Cortex of kidney (tissue), 1 donor: ENCODE measurements at places on chromosomes 6 and 20.

- no peak for DNase-seq
Measured at GRCh38 chr20:33881989-33882388, 70.8 kb downstream of the CHMP4B start.

- DNase-seq: no peak
Measured at GRCh38 chr6:14222956-14223355, 105.4 kb downstream of the CD83 start.

- no peak for DNase-seq
Measured at GRCh38 chr6:33672808-33673207, 38.7 kb downstream of the UQCC2 start.

- no peak for DNase-seq
Measured at GRCh38 chr20:31560094-31560745, 44.9 kb upstream of the ID1 start.

DNA sequence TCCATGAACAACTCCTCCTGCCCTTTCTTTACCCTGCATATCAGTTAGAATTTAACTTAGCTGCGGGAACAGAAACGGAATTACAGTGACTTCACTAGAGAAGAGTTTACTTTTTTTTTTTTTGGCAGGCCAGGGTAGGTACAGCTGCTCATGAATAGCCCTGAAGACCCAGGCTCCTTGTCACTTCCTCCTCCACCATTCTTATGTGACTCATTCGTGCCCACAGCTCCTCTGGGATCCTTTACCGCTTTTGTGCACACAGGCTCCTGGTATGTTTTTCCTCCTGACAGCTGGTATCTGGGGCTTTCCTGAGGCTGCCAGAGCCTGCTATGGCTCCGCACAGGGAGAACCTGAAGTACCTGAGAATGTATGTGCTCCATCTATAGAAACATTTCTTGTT lies 3.9 kb upstream of the KCNS1 start:
- no peak for DNase-seq

GRCh38 chr20:62922451-62922921 lies 3.8 kb downstream of the DIDO1 start:
- DNase-seq: no peak

DNA sequence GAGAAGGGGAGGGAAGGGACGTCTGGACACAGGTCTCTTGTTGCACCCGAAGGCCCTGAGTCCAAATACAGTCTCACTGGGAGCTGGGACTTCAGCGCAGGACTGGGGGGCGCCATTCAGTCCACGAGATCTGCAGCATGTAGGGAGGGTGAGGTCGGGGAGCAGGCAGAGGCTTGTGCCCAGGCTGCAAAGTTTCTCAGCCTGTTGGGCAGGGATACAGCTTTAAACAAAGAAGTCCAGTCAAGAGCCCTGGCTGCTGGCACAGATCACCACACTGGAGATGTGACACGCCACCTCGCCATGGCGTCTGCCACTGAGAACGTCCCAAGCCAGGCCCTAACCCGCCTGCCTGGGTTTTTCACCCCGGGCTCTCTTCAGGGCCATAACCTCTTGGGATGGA lies 256.6 kb downstream of the DLL1 start:
- DNase-seq: no peak

DNA sequence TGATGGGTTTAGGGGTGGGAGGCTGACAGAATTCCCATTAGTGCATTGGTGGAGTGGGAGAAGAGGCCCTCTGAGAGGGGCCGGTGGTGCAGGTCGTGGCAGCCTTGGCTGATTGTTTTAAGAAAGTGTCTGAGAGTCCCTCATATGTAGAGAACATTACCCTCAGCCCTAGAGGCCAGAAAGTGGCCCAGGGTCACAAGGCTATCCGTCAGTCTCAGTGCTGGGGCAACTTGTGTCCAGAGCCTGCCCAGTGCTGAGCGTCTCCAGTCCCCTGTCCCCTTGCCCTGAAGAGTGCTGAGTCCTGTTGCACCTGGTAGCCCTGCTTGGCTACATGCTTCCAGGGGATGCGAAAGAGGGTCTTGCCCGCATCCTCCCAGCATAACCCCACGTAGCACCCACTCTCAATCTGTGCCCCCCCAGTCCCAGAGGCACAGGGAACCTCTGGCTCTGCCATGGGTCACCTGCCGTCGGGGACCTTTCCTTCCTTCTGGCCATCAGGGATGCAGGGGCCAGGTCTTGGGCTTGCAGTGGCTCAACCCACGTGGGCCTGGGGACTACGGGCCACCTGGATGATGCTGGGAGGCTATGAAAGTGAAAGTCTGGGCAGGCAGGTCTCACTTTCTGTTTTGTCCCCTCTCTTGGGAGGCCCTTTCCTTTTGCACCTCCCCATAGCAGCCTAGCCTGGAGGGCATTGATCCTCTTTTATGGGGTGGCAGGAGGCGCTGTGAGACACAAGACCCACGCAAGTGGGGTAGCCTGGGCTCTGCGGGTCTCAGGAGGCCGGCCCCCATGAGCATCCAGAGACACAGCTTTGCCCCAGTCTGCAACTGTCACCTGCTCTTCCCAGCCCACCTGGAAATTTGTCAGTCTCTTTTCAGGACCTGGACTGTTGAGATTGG lies 12.2 kb downstream of the DUSP15 start:
- DNase-seq: no peak

DNA sequence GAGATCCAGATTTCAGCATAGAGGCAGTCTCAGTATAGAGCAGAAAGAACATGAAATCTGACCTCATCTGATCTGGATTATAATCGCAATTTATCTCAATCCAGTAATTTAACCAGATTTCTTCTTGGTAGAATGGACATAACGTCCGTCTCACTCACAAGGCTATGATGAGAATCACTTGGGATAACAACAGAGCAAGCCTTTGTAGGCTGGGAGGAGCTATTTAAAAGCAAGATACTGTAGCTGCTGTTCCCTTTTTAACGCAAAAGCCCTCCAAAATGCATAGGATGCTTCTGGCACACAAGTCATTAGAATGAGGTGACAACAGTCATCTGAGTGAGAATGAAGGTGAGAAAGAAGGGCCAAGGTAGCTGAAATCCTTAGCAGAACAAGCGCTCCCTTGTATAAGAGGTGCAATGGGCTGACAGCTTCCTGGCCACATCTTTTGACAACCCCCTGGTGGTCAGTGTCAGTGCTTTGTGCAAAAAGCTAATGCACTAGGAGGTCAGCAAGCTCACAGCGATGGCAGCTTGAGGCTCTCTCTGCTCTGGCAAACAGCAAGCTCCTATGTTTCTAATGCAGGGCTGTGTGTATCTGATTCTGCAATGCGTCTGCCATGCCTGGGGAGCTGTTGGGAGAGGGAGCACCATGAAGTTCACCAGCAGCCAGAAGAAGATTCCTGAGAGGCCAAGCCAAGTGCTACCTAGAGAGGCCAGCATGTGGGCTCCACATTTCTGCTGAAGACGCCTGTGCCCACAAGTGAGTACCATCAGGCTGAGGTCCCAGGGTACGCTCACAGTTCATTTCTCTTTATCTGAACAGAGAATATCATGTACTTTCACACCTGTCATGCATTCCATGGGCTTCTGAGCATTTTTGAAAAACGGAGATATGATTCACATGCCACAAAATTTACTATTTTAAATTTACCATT lies 16.2 kb downstream of the METTL24 start:
- no peak for DNase-seq

- no peak for DNase-seq
Measured at GRCh38 chr20:41513829-41514228, 104.3 kb downstream of the CHD6 start.

GRCh38 chr6:92114091-92114675 lies 1305.2 kb downstream of the EPHA7 start:
- no peak for DNase-seq

DNA sequence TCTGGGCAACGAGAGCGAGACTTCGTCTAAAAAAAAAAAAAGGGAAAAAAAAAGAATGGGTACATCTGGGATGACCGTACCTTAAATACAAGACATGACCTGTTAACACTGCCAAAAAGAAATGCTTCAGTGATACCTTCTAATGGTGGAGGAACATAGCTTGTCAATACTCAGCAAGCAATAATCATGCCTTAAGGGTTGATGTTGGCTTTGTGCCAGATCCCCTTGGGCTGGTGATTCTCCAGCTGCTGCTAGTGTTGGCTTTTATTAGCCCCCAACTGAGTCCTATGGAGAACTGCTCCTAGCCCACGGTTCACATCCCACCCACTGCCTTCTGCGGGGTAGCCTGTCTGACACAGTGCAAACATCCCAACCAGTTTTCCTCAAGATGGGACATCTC lies 134.9 kb downstream of the PLCB1 start:
- no peak for DNase-seq

DNA sequence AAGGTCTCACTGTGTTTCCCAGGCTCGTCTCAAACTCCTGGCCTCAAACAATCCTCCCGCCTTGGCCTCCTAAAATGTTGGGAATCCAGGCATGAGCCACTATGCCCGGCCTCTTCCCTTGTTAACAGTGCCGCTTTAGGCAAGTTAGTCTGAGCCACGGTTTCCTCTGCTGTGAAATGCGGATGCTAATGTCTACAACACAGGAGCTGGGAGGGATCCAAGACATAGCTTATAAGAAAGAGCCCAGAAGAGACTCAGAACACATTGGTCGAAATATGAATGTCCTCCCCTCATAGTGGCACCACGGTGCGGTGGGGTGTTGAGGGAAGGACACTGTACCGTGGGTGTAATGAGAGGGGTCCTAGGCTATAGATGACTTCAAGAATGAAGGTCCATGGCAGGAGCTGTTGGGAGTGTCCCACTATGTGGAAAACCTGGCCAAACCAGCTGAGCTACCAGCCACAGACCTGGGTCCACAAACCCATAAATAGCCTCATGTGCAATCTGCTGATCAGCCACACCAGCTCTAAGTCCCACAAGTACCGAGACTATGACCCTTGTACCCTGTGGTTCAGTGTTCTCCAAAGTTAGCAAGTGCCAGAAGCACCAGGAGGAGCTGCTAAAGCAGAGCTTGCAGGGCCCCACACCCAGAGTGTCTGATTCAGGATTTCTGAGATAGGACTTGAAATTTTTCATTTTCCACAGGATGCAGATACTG lies 57.8 kb upstream of the ZFAND3 start:
- DNase-seq: no peak
